NCI-H460 (cell line): ENCODE measurements at places on chromosomes 7 and 10.

DNA sequence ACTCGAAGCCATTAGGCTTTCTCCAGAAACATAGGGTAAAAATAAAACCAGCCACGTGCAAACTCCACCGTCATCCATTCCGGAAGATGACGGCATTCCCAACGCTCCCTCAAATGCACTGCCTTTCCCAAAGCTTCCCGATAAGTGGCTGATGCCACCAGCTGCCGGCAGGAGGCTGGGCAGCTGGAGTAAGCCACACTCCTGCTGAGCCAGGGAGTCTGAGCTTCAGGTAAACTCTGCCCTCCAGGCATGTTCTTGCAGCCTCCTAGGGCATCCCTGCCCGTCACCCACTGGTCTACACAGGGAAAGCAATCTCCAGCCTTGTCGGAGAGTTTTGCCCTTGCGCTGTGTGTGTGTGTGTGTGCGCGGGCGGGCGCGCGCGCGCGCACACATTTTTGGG, 40.5 kb upstream of the TMEM273 start:
- DNase-seq, result no peak

DNA sequence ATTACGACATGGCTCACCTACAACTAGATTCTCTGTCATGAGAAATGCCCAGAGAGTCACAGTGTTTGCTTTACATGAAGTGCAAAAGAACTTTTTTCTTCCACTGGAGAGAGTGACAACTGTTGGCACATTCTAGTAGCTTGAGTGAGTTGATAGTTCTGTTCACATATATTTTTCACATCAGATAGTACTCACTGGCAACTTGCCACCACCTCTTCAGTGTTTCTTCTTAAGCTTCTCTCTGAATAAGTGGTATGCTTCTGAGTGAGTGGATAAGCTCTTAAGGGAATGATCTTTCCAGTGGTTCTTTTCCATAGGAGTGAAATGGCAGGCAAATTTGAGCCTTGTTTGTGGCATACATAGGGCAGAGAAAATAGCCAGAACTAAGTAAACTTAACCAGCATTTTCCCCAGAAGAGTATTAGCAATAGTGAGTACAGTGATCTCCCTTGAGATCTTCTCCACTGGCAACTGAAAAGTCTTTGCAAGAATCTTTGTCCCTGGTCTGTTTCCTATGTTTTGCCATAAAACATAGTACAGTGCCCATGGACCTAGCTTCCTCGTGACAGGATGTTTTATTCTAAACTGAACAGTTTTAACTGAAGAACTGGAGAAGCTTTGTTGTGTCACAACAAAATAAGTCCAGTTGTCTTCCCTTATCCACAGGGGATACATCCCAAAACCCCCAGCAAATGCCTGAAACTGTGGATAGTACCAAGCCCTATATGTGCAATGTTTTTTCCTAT, 125.4 kb upstream of the CDK13 start:
- no peak for DNase-seq

DNA sequence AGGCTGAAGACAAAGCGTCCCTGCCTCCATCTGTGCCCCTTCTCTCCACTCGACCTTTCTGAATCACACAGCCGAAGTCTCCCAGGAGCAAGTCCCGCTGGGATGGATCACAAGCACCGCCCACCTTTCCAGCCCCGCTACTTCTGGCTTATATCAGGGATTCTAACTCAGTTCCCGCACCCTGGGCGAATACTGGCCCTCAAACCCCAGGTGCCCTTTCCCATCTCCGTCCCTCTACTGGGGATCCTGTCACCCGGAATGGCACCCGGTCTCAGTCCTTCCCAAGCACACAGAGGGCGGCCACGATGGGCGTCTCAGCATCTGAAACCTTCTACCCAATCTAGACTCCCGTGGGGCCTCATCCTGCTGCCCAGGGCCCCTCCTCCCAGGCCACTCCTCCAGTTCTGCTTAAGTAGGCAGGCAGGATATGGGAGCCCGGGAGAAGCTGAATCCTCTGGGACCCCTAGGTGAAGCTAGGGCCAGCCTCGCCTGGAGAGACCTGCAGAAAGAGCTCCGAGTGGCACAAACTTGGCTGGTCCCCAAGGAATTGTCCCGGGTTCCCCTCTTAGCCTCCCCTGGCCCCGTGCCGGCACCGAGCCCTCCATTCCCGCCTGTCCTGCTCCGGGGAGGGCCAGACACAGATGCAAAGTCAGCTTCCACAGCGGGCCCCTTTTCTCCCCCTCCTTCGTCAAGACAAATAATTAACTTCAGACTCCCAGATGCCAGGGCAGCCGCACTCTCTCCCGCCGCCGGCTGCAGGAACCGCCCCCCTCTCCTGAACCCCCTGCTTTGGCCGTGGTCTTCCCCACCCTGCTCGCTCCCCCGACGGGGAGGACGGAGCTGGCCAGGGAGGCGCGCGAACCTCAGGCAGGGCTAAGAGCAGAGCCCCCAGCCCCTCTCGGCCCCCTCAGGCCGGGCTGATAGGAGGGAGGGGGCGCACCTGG, 612 bp downstream of the KCP start:
- DNase-seq, result no peak

- DNase-seq, result no peak
Measured at GRCh38 chr7:95861041-95861440, 88.7 kb downstream of the DYNC1I1 start.

GRCh38 chr10:101961591-101962498, 94.1 kb downstream of the ARMH3 start:
- DNase-seq, result no peak

GRCh38 chr7:134660961-134661376, 14.3 kb downstream of the BPGM start:
- DNase-seq, result no peak

- no peak for DNase-seq
Measured at GRCh38 chr10:49009199-49009979, 69.7 kb upstream of the LRRC18 start.

DNA sequence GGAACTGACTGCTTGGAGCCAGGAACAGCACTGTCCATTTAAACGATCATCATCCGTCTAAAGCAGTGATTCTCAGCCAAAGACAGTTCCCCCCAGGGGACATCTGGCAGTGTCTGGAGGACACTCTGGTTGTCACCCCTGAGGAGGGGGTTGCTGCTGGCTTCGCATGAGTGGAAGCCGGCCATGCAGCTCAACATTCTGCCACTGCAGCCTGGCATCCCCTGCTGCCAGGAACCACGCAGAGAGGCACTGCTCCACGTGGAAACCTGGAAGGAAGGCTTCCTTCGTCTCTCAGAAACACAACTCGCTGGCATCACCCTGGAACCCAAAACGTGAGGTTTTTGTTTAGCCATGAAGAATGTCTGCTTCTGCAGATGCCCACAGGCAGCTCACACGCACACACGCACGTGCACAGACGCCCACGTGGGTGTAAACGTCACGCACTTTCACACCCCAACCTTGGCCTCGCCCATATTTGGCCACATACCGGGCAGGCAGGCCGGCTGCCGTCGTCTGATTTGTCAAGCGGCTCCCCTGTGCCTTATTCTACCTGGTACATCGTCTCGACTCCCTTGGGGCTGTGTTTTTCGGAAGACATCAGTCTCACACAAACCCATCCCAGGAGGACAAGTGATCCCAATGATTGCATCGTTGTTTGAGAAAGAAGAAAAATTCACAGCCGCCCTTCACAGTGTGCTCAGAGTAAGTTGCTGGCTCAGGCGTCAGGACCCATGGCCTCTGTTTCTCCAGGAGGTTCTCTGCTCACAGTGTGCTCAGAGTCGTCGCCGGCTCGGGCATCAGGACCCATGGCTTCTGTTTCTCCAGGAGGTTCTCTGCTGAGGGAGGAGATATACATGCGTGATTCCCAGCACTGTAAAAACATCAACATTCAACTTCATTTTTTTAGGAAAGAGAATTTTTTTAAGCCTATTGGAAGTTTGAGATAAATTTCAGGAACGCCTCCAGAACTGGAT, 127.2 kb upstream of the PPP2R2D start:
- DNase-seq, result no peak

GRCh38 chr10:49759787-49760551, 2.2 kb downstream of the OGDHL start:
- no peak for DNase-seq

GRCh38 chr7:140506788-140507464, 27.6 kb upstream of the MKRN1 start:
- no peak for DNase-seq

DNA sequence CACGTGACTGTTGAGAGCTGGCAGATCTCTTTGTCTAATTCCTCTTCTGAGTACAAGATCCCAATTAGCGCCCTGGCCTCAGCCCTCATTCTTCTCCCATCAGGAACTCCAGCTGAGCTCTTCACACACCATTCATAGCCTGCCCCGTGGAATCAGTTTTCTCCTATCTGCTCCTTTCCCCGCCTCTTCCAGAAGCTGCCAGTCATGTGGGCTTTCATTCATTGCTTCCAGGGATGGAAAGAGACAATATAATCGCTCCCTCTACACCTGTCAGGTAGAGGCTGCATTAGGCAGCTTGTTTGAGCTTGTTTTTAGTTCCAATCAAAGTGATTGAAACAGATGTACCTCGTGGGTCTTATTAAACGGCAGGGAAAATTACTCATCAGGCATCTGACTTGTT, 515.8 kb downstream of the TYW1 start:
- no peak for DNase-seq

DNA sequence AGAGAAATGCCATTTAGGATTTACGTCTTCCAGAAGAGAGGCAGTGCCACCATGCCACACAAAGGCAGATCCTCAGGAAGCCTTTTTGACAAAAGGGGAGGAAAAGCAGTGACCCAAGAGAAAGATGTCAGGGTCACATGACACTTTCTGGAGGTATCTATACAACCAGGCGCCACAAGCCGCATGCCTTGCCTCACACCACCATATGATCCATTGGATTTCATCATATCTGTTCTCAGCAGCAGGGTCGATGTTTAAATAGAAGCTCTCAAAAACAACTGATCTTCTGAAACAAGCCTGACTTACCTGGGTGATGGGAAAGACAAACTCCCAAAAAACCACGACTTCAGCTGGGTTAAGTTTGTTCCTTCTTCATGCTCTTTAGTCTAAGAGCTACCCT, 52.5 kb upstream of the UNC5B start:
- no peak for DNase-seq

- no peak for DNase-seq
Measured at GRCh38 chr7:29565224-29565630, 1.6 kb downstream of the PRR15 start.

- DNase-seq, result no peak
Measured at GRCh38 chr7:105011141-105011830, 2.7 kb upstream of the KMT2E start.

- no peak for DNase-seq
Measured at GRCh38 chr7:80070391-80070790, 64.2 kb upstream of the GNAI1 start.

DNA sequence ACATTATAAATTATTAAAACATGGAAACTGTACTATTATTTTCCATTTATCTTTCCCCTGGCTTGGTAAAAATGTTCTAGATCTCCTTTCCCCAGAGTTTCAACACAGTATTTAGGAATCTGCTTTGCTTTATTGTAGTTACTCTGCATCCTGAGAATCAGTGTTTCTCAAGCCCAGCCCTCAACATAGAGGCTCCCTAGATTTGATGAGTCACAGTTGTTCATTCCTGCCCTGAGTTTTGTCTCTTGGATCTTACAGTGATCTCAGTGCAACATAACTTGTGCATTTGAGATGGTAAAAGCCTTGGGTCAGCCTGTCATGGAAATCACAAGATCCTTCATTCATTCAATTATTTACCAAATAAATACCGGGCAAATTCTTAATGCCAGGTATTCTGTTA, 63.0 kb downstream of the VAX1 start:
- DNase-seq, result peak; percentile 33

GRCh38 chr10:96440361-96441292, 73.1 kb downstream of the TLL2 start:
- DNase-seq, result no peak
